ACHN (cell line): ENCODE measurements at places on chromosomes 16 and 17.

DNA sequence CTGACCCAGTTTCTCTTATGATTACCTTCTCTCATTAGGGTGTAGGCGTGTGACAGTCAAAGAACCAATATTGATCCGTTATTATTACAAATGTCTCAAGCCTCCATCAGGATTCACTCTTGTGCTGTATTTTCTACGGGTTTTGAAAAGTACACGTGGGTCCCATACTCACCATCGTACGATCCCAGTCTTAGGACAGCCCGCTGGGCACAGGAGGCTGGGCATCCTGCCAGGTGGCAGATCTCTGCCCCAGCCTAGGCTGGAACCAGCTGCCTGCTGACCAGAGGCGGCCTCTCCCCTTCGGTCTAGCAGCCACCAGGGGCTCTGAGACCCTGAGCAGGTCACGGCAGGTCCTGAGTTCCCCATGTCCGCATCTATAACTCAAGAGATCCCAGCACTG is 2.0 kb upstream of the METRNL start:
- DNase-seq, result no peak

- DNase-seq, result peak; percentile 80
These were observed 6.2 kb downstream of the SLC12A3 start for GRCh38 chr16:56871172-56871593.

- no peak for DNase-seq
These were observed 9.9 kb upstream of the TBKBP1 start for GRCh38 chr17:47684025-47684424.

- no peak for DNase-seq
These were observed 116.4 kb upstream of the NLRP1 start for GRCh38 chr17:5700745-5701144.

DNA sequence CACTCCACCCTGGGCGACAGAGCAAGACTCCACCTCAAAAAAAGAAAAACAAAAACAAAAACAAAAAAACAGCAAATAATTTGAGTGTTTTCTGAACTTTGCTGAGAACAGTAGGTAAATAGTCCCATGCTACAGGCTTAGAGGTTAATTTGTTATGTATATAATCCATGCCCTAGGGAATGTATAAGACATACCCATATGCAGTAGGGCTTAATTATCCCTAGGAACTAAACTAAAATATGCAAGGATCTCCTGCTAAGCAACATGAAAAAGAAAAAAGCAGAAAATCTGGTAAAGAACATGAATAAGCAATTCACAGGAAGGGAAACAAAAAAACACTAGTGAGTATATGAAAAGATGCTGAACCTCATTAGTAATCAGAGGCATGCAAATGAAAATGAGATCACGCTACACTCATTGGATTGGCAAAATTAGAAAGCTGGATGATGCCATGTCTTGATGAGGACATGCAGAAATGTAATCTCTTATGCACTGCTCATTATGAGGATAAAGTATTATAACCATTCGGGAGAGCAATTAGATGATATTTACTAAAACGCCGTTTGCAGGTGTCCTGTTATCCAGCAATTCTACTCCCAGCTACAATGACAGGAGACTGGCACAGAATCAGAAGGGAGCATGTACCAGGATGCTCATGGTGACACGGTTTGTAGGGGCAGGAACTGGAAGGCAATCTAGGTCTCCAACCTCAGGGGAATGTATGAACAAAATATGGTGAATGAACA is 5.6 kb downstream of the KCTD13 start:
- DNase-seq, result no peak

DNA sequence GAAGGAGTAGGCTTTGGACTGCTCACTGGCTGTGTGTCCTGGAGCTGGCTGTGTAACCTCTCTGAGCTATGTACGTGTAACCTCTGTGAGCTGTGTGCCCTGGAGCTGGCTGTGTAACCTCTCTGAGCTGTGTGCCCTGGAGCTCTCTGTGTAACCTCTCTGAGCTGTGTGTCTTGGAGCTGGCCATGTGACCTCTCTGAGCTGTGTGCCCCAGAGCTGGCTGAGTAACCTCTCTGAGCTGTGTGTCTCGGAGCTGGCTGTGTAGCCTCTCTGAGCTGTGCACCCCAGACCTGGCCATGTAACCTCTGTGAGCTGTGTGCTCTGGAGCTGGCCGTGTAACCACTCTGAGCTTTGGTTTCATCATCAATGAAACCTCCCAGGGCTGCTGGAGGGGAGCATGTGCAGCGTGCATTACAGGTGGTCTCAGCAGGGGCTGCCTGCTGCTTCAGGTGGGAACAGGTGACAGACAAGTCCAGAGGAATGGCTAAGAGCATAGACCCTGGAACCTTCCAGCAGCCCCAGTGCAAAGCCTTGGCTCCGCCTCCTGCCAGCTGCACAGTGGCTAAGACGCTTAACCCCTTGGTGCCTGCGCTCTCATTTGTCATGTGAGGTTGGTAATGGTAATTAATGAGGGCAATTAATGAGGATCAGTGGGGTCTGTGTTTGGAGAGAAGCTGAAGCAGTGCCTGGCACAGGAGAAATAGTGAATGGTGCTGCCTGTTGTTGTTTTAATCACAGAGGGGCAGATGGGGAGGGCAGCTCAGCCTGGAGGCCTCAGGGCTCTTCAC is 86.7 kb downstream of the KATNIP start:
- DNase-seq, result no peak

DNA sequence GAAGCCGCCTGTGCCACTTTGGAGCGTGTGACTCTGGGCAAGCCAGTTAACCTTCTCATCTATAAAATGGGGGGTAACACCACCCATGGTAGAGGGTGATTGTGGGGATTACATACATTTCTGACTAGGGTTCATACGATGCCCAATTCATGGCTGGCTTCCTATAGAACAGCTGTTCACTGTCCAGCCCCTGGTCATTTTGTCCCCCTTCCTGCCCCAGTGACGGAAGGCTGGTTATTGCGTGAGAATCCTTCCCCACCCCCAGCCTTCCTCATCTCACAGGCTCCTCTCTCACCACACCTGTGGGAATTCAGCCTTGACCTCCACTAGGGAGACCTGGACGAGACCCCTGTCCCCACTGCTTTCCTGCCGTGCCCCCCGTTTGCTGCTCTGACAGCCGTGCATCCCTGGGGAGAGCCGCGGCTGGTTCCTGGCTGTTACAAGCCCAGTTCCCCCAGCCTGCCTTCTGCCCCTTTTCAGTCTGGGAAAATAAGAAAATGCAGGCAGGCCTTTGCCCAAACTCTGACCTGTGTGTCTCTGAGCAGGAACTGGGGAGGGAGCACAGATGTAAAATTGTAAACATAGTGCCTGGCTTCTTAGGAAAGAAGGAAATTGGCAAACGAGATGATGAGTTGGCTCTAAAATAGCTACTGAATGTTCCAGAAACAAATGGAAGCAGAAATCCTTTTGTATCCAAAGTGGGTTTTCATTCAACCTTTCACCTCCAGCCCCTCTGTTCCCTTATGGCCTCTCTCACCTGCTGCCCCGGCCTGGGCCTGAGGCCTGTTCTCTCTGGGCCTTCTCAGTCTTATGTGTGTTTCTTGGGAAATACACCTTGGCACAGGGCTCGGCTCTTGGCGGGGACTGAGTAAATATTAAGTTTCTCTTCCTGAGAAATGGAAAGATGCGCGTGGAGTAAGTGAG is 67.3 kb downstream of the OR1D5 start:
- DNase-seq, result no peak

DNA sequence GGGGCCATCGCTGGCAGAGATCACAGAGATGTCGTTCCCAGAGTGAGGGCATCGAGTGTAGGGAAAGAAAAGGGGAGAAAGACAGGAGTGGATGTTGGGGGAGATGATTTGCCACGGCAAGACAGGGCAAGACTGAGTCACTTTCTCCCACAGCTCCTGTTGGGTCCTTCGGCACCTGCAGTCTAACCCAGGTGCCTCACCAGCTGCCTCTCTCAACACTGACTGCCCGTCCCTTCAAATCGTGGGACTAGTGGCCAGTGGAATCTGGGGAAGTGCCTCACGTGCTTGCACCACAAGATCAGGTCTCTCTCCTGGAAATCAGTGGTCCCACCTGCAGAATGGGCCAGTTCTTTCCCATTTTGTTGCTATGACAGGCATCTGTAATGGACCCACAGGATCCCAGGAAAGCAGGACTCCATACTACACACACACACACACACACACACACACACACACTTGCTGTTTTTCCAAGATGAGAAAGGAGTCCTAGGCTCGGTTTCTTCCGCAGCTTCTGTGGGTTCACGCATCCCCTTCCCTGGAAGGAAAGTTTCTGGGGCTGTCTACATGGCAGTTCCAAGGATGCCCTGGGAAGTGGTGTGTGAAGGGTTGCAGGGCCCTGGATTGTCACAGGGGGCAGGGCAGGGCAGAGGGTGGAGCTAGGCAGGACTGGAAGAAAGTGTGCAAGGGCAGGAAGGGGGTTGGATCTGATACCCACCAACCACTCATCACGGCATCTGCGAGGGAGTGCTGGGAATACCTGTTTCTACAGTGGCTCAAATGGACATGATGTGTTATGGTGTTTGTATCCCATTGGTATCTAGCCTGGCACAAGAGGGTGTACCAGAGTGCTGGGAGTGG is 10.2 kb upstream of the CBX8 start:
- DNase-seq, result no peak

- no peak for DNase-seq
These were observed 23.8 kb downstream of the ADCY7 start for GRCh38 chr16:50289950-50290764.

DNA sequence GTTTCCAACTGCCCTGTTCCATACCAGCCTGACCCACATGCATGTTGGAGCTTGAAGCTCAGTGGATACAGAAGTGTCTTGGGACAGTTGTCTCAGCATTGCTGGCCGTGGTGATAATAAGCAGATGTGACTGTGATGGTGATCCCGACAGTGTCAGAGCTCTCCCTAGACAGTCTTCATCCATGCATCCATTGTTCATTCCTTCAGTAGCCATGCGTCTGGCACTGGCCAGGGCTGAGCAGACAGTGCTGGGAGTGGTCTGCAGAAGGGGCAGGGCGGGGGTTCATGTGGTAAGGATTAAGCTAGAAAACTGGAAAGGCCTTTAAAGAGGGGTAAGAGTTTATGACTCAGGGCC is 68.1 kb downstream of the GNAO1 start:
- DNase-seq, result no peak

DNA sequence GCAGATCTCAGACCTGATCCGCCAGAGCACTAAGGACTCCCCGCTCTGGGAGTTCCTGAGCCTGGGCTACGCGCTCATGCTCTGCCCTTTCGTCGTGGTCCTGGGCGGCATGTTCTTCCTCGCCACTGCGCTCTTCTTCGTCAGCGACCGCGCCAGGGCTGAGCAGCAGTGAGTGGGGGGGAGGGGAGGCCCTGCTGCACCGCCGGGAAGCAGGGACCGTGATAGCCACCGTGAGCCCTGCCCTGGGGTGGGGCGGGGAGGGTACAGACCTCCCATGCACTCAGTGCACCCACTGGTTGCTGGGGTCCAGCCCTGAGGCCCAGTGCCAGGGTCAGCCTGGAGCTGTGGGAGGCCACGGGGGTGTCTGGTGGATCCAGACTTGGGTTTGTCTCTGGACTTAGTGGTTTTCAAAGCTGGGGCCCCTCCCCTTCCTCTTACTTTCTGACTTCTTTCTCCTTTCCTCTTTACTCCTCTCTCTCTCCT is 18.9 kb downstream of the MYBBP1A start:
- DNase-seq, result no peak

GRCh38 chr17:74680213-74680612 is 32.5 kb downstream of the CD300LF start:
- DNase-seq, result peak; percentile 33

DNA sequence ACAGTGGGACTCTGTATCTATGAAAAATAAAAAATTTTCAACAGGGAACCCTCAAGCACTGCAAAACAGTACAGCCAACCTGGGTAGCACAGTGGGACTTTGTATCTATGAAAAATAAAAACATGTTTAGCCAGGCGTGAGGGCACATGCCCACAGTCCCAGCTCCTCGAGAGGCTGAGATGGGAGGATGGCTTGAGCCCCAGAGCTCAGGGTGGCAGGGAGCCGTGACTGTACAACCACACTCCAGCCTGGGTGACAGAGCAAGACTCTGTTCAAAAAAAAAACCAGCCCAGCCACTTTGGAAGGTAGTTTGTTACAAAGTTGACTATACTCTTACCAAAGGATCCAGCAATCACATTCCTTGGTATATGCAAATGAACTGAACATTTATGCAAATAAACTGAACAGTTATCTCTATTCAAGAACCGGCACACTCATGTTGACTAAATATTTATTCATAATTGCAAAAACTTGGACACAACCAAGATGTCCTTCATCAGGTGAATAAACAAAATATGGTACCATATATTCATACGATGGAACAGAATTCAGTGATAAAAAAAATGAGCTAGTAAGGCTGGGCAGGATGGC is 5.2 kb downstream of the RPH3AL start:
- no peak for DNase-seq

GRCh38 chr16:57127037-57127763 is 34.8 kb downstream of the CPNE2 start:
- no peak for DNase-seq

DNA sequence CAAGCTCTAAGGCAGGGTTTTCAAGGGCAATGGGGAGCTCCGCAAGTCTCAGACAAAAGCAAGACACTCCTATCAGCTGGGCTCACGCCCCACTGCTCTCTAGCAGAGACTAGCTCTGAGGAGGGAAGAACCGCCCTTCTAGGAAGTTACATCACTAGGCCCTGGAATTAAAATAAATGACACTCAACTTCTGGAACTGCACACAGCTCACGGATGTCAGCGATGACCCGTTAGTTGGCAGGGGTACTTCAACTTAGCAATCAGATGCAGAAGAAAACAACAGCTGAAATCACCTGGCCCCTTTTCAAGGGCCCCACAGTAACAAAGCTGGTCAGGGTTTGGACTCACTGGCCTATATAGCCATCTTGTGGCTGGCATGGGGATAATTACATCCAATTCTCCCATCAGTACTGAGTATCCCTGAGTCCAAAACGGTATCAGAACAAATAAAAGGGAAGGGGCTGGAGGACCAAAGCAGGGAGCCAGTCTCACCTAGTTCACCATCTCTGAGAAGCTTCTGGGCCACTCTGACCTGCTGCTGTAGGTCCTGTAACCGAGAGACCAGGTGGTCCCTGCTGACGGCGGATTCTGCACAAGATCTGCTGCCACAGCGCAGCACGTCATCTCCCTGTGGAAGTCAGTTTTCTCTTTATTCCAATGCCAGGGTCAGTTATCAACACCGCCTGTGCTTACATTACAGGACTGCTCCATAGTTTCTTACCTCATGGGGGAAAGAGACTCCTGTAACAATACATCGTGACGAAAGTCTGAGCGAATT is 22.2 kb downstream of the SERPINF1 start:
- DNase-seq, result peak; percentile 62

GRCh38 chr16:86231321-86231995 is 278.9 kb upstream of the FOXF1 start:
- DNase-seq, result no peak

- no peak for DNase-seq
These were observed 5.6 kb upstream of the ANKS4B start for GRCh38 chr16:21227866-21228265.

GRCh38 chr16:23420011-23420410 is 33.0 kb downstream of the COG7 start:
- no peak for DNase-seq

- DNase-seq, result no peak
These were observed 23.7 kb downstream of the TMEM235 start for GRCh38 chr17:78255029-78255656.

- no peak for DNase-seq
These were observed 118.4 kb upstream of the CDC42EP4 start for GRCh38 chr17:73430165-73430680.
